ENCODE measurements at places on chromosomes 11 and 22.

DNA sequence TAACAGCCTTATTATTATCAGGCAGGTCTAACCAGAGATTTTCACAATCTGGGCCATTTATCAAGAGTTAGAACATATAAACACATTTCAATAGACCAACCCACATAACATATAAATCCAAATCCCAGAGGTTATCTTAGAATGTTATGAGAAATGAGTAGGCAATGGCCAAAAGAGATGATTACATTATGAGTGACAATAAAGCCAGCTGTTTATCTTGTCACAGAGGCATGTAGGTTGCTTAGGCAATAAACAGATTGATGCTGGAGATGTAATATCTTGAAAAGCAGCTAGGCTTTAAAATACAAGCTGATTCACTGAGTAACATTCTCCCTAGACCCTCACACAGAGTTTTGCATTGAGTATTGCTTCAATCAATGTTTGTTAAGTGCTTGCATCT lies 148.5 kb upstream of the SESN3 start:
- DNase-seq, result no peak

- no peak for DNase-seq
These were observed 184.0 kb upstream of the SORL1-AS1 start for GRCh38 chr11:121636800-121637176.

DNA sequence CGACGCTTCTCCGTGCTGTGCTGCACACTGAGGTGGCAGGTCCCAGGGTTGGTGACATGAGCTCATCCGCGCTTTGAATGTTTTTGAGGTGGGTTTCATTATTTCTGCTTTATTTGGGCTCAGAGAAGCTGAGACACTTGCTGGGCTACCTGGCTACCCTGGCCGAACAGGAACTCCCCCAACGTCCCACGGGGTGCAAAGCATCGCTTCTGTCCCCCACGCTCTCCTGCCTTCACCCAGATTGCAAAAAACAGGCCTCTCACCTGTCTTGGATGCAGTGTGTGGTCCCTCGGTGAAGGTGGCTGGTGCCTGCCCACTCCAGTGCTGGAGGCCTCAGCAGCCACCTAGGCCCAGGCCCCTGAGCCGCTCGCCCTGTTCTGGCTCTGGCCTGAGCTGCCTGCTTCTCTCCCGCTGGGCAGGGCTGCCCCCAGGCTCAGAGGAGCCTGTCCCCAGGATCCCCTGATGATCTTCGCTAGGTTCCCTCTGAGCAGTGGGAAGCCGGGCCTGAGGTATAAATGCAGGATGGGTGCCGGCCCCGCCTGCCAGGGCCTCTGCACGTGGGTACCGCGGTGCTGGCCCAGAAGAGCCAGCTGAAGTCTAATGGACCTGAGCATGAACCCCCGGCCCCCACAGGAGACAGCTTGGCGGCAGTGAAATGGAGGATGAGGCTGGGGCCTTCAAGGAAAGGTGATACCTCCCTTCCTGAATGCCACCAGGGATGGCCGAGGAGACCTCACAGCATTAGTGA lies 15.8 kb upstream of the MRGPRD start:
- no peak for DNase-seq

DNA sequence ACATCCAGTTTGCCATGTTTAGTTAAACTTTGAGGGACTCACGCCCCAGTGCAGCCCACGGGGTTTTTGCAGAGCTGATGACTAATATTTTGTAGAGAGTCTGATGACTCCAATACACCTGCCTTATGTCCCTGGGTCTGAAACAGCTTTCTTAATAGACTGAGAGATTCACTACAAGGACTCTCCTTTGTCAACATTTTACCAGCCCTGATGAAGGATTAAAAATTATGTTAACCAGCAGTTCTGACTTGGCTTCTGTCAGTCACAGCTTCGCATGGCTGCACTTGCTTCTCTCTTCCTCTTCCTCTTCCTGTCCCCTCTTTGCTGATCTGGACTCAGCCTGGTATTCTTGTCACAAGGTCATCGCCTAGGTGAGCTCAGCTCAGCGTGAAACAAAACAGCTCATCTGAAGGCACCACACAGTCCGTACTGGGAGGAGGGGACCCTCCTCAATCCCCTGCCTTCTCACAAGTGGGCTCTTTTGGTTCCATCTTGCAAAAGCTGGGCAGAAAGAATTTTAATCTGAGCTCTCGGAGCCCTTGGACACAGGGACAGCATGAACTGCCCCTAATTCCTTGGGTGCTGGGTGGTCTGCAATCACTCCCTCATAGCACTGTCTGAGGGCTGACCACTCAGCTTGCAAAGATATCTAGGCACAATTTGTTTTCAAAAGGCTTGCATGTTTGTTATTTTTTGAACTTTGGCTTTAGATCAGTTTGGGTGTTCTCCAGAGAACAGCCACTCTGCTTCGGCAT lies 38.1 kb upstream of the POU2AF1 start:
- DNase-seq, result no peak

- no peak for DNase-seq
These were observed 279.8 kb downstream of the MIAT start for GRCh38 chr22:26937213-26937612.
